ENCODE measurements at places on chromosomes 4 and X.

GRCh38 chr4:19473569-19473968, 778.1 kb upstream of the SLIT2 start:
- DNase-seq = no peak

GRCh38 chr4:21876711-21877110, 71.9 kb downstream of the KCNIP4 start:
- DNase-seq = no peak

GRCh38 chr4:76658231-76659102, 223.4 kb downstream of the SHROOM3 start:
- DNase-seq = peak; percentile 14

DNA sequence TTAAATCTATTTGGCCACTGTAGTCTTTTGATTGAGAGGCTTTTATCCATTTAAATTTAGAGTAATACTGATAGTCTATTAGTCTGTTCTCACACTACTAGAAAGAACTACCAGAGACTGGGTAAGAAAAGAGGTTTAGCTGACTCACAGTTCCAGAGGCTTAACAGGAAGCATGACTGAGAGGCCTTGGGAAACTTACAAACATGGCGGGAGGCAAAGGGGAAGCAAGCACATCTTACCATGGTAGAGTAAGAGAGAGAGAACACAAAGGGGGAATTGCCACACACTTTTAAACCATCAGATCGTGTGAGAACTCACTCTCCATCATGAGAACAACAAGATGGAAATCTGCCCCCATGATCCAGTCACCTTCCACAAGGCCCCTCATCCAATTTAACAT, 410.9 kb downstream of the PDGFC start:
- no peak for DNase-seq

DNA sequence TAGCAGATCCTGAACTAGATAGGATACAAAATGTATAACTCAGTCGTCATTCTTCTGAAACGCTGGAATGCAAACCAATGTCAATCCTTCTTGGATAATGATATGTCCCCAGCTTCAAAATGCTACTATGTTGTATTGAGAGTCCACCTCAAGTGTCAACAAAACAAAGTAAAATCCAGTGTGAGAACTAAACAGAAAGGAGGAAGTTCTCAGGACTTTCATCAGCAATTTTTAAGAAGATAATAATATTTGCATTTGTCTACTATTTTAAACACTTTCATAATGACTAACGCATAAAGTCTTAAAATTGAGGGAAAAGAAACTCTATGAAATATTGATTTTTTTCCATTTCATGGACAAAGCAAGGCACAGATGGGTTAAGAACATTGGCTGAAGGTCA, 36.3 kb downstream of the SOD3 start:
- no peak for DNase-seq

- no peak for DNase-seq
Measured at GRCh38 chr4:31383767-31384166, 663.6 kb downstream of the PCDH7 start.

- DNase-seq = no peak
Measured at GRCh38 chr4:26346203-26346620, 25.4 kb downstream of the RBPJ start.

- no peak for DNase-seq
Measured at GRCh38 chr4:93776386-93777080, 52.0 kb upstream of the ATOH1 start.

DNA sequence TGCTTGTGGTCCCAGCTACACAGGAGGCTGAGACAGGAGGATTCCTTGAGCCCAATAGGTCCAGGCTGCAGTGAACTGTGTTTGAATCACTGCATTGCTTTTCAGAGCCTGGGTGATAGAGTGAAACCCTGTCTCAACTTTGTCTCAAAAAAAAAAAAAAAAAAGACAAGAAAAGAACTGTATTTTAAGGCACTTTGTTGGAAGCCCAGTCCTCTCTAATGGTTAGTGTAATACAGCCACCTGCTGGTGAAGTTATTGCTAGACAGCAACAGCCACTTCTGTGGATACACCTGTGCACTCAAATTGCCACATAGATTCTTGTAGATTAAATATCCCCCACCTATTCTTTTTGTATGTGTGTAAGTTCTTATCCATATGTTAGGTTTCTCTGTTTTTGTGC, 10.1 kb upstream of the FGG start:
- DNase-seq = peak; percentile 50

DNA sequence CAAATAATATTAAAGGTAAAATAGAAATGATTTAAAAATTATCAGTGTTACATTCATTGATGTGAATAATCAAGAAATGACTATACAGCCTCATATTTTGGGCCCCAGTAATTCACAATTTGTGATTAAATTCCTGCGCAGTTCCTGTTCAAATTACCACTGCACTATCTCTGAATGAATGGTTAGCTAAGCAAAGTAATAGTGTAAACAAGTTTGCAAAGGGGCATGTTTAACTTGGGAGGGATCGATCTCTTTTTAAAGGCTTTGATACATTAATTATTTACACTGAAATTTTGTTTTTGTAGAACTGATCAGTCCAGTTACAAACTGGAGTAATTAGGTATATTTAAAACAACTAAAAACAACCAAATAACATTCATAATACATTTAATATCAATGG, 784.4 kb downstream of the RPA4 start:
- no peak for DNase-seq

- peak; percentile 87 for DNase-seq
Measured at GRCh38 chr4:10106421-10107039, 10.1 kb downstream of the WDR1 start.

GRCh38 chrX:153411255-153411987, at the start of gene ZFP92:
ZFP92 (plus strand) TSS chrX:153411472; CDS start chrX:153418323, 6,851 bp downstream.
- peak; percentile 5 for DNase-seq

- DNase-seq = no peak
Measured at GRCh38 chrX:153333266-153333665, 687 bp upstream of the ZNF275 start.

DNA sequence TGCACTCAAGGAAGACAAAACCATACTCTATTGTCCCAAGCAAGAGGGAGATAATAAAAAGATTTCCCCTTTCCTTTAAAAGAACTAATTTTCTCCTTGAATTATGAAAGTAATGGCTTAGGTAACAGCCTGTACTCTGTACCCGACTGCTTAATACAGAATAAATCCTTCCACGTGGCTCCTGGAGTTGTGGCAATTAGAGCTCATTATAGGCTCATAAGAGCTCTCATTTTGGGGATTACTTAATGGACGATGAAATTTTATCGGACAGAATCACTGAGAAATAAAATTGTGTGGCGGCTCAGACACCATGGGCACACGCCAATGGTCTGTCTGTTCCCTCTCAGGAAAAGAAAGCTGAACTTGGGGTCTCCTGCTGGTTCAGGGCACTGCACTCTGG, 2.8 kb upstream of the GSX2 start:
- DNase-seq = no peak

DNA sequence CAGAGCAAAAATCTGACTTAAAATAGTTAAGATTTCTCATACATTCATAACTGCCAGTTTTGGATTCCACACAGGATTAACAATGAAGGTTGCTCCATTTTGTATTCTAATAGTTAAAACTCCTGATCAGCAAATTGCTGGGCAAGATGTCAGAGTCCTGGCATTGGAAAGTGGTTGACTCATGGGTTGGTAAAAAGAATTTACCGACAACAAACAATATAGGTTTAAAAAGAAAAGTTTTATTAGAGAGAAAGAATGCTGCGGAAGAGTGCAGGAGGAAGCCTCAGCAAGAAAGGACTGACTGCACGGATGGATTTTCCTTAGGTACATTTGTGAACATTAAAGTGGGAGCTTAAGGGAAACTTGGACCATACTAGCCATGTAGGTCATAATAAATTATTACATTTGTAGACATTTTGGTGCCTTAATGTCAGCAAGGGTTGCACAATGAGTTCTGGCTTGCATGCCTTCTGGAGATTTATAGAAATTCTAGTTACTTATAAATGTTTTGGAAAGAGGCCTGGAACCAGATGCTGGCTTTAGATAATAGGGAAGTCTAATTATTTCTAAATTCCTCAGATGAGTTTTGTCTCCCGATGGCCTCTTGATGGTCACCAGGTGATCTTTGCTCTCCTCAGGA, 25.4 kb upstream of the IL2 start:
- DNase-seq = no peak

GRCh38 chrX:1676866-1677265, 62.0 kb downstream of the ASMT start:
- DNase-seq = no peak

- DNase-seq = no peak
Measured at GRCh38 chr4:74890341-74890740, 42.6 kb upstream of the PARM1 start.

GRCh38 chrX:21778236-21778635, 20.3 kb upstream of the SMPX start:
- no peak for DNase-seq

DNA sequence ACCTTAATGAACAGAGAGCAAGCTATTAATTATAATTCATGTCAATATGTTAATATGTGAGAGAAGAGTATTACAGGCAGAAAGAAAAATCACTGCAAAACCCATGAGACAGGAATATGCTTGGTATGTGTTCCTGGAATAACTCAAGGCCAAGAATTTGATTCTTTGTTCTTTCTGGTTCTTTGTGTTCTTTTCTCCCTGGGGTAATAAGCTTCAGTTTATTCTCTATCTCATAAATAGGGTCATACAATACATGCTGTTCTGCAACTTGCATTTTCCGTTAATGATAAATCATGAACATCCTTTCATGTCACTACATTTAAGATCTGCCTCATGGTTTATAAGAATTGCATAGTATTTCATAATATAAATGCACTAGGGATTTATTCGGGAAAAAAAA, 16.8 kb upstream of the THOC2 start:
- DNase-seq = no peak

GRCh38 chr4:121551271-121551670, 145.5 kb downstream of the ANXA5 start:
- DNase-seq = no peak

DNA sequence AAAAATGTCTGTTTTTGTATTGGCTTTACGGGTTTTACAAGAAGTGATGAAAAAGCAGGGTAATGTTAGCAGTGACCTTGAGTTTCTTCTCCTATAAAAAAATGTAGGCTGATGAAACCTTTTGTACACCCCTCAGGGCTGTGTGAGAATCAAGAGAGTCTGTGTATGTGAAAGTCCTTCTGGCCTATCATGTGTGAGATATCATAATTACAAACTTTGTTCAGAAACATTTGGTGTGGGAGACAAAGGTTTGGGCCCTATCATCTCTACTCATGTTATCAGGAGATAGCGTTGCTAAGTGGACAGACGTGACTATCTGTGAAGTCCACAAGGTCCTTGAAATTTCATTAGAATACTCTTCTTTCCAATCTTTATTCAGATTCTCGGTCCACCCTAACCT, 170.6 kb upstream of the HAND2 start:
- DNase-seq = no peak

GRCh38 chrX:68696267-68696990, 49.0 kb downstream of the STARD8 start:
- DNase-seq = no peak

DNA sequence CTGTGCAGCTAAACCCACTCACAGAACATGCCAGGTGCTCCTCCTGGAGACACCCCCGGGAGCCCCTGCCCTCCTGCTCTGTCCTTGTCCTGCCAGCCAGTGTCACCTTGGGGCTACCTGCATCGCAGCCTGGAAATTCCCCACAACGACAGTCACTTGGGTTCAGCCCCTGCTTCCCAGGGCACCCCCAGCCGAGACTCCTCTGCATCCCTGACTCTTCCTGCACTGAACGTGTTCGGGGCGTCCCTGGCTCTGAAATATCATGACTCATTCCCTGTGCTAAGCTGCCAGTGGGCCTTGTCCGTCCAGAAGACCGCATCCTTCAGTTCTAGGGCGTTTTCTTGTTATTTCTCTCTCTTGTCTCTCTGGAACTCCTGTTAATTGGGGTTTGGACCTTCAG, 5.8 kb downstream of the CFAP99 start:
- no peak for DNase-seq

DNA sequence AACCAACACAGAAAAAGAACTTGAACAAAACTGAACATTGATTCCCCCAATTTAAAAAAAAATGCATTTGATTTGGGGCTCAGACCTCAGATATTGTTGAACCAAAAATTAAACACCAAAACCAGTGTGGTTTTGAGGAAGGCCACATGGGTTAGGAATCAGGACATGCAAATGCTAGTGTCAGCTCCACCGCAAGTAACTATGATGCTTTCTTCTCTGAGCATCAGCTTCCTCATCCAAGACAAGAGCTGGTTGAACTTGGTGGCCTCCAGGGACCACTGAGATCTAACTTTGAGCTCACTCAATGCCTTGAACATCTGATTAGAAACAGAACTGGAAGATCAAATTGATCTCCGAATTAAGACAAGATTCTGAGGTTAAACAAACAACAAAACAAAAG, 142.9 kb upstream of the NWD2 start:
- DNase-seq = no peak

- peak; percentile 77 for DNase-seq
Measured at GRCh38 chr4:177596035-177596434, 153.8 kb upstream of the AGA start.
